Ascending aorta (tissue), 2 donors: ENCODE measurements at places on chromosomes 1 and 21. TPM values are rescaled to one million over a fixed set of nuclear protein-coding genes. Genes with fewer than 3 reads are reported as not detected.

GRCh38 chr1:107594536-107594935 lies 370.4 kb downstream of the VAV3 start:
- no peaks in the 10 kb centered on the region for H3K27me3 ChIP-seq
- H3K36me3 ChIP-seq, result no peaks in the 10 kb centered on the region
- no peaks in the 10 kb centered on the region for H3K4me1 ChIP-seq

- H3K27ac ChIP-seq, result no peak overlapping the region
- DNase-seq, result no peak
- H3K4me1 ChIP-seq, result no peaks in the 10 kb centered on the region
These were observed 29.0 kb downstream of the ACP6 start for GRCh38 chr1:147641291-147641690.

The ATP1A2 gene
- total RNA-seq, result 316 TPM

The SPATA45 gene
- not detected for total RNA-seq

The NFASC gene
- total RNA-seq, result 44.0 TPM

The AADACL4 gene
- total RNA-seq, result not detected

GRCh38 chr1:223622132-223622842 lies 43.2 kb downstream of the CAPN8 start:
- no peak overlapping the region for H3K4me3 ChIP-seq
- H3K27me3 ChIP-seq, result no peaks in the 10 kb centered on the region
- no peaks in the 10 kb centered on the region for H3K36me3 ChIP-seq
- H3K4me1 ChIP-seq, result no peaks in the 10 kb centered on the region
- no peak for DNase-seq

- no peak overlapping the region for H3K27ac ChIP-seq
- H3K27me3 ChIP-seq, result no peaks in the 10 kb centered on the region
- H3K36me3 ChIP-seq, result no peaks in the 10 kb centered on the region
- DNase-seq, result no peak
- H3K4me3 ChIP-seq, result no peak overlapping the region
These were observed 52.2 kb downstream of the KCNC4 start for GRCh38 chr1:110262296-110262695.

DNA sequence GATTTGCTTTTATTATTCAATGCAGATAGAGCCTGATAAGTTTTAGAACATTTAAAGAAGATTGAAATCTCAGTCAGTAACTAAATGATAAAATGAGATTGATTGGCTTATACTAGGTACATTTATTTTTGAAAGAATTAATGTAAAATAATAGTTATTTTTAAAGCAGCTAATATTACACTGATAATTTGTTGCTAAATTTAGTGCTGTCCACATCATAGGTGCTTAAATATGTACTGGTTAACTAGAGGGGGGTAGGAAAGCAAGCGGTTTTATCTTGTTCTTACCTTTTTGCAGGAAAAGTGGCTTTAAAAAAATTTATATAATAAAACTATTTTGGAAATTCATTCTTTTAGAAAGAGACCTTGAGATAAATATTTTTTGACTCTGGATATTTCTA lies 40.4 kb upstream of the RWDD3 start:
- no peak overlapping the region for H3K4me3 ChIP-seq
- H3K4me1 ChIP-seq, result no peaks in the 10 kb centered on the region
- DNase-seq, result no peak
- H3K27me3 ChIP-seq, result no peaks in the 10 kb centered on the region
- no peak overlapping the region for H3K27ac ChIP-seq

DNA sequence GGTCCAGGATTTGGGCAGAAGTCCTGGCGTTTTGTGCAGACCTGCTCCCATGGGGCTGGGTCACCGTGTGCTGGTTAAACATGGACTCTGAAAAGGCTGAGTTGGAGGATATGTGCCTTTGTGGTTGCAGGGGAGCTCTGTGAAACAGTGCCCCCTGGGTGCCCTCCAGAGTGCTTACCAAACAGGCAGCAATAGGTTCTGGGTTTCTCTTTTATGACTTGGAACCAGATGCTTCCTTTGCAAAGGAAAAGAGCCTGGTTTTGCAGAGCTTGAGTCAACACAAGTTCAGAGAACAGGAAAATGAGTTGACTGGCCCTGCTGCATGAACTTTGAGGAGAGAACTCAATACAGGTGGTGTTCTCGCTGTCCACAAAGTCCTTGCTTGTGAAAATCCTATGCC lies 288.9 kb downstream of the TM2D1 start:
- peaks cover 12% of the 10 kb centered on the region for H3K4me1 ChIP-seq
- H3K36me3 ChIP-seq, result no peaks in the 10 kb centered on the region
- no peak for DNase-seq
- no peak overlapping the region for H3K4me3 ChIP-seq
- no peaks in the 10 kb centered on the region for H3K27me3 ChIP-seq
- peak overlapping the region; percentile 65 for H3K27ac ChIP-seq

DNA sequence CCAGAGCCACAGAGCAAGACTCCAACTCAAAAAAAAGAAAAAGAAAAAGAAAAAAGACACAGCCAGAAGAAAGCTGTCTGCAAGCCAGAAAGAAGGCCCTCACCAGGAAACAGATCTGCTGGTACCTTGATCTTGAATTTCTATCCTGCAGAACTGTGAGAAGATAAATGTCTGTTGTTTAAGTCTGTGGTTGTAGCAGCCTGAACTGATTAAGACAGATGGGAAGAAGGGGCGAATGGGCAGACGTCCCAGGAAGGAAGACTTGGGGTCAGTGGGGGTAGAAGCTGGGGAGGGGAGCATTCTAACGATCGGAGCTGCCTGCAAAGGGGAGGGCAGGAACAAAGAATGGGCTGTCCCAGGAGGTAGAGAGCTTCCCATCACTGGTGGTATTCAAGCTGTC lies 6.3 kb downstream of the SLC2A7 start:
- H3K27ac ChIP-seq, result no peak overlapping the region
- no peaks in the 10 kb centered on the region for H3K27me3 ChIP-seq

- no peak overlapping the region for H3K4me3 ChIP-seq
- H3K4me1 ChIP-seq, result no peaks in the 10 kb centered on the region
- H3K36me3 ChIP-seq, result no peaks in the 10 kb centered on the region
- no peak for DNase-seq
- H3K27ac ChIP-seq, result no peak overlapping the region
These were observed 32.2 kb upstream of the GPR137B start for GRCh38 chr1:236110137-236110536.

DNA sequence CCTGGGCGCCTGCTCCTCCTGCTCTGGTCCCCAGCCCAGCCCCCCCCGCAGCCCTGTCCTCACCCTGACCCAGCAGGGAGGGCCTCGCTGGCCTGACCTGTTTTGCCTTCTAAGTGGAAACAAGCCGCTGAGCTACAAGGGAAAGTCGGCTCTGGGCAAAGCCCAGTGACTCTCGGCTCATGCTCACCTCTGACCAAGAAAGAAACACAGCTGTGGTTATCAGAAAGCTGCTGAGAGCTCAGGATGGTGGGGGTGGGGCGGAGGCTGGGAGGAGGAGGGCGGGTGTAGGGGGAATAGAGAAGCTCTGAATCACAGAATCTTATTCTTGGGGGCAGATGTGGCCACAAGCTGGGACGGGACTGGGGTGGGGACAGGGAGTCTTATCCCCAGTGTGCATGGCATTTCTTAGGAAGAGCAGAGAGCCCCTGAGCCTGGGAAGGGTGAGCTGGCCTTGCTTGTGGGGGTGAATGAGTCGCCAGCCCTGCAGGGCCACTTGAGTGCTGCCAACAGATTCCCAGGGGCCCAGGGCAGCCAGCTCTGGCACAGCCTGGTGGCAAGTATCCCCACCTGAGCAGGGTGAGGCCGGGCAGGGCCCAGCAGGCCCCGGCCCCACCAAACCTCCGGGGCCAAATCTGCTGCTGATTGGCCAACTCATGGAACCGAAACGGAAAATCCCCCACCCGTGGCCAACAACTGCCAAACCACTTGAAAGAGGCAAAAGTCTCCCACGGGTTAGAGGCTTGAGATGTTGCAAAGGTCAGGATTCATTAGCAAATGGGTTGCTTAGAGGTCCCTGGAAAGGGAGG lies 120.6 kb downstream of the SPSB1 start:
- peak overlapping the region; percentile 92 for H3K27ac ChIP-seq
- H3K4me1 ChIP-seq, result peaks cover 24% of the 10 kb centered on the region
- H3K27me3 ChIP-seq, result no peaks in the 10 kb centered on the region
- no peaks in the 10 kb centered on the region for H3K36me3 ChIP-seq

DNA sequence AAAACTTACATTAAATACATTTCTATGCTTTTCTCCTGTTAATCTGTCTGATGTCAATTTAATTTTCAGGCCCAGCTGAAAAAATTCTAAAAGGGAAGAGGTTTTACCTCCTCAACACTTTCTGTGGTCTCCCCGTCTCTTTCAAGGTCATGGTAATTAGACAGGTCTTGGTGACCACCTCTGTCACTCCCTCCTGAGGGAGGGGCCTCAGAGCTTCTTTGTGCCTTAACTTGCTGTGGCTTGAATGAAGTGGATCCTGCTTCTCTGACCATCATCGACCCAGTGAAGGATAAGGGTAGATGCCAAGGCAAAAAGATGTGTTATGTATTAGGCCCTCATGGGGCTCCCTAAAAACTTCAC lies 40.8 kb upstream of the OSBPL9 start:
- H3K27me3 ChIP-seq, result no peaks in the 10 kb centered on the region
- H3K4me1 ChIP-seq, result no peaks in the 10 kb centered on the region
- H3K4me3 ChIP-seq, result no peak overlapping the region

DNA sequence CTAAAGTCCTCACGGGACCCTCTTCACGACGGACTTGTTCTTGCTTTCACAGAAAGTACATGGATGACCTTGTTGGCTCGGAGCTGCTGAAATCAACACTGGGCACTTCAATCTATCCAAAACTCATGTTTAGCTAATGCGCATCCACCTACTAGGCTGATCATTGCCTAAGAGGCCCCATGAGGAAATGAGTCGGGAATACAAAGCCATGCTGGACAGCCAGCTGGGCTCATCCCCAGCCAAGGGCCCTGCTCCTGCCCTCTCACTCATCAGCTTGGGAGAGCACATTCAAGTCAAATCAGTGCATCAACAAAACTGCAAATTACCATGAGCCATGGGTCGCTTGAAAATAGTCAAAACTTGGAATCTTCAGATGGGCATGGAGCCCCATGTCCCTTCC lies 14.8 kb upstream of the HEYL start:
- H3K27me3 ChIP-seq, result no peaks in the 10 kb centered on the region
- H3K36me3 ChIP-seq, result no peaks in the 10 kb centered on the region
- no peak overlapping the region for H3K27ac ChIP-seq
- H3K4me1 ChIP-seq, result peaks cover 5% of the 10 kb centered on the region

DNA sequence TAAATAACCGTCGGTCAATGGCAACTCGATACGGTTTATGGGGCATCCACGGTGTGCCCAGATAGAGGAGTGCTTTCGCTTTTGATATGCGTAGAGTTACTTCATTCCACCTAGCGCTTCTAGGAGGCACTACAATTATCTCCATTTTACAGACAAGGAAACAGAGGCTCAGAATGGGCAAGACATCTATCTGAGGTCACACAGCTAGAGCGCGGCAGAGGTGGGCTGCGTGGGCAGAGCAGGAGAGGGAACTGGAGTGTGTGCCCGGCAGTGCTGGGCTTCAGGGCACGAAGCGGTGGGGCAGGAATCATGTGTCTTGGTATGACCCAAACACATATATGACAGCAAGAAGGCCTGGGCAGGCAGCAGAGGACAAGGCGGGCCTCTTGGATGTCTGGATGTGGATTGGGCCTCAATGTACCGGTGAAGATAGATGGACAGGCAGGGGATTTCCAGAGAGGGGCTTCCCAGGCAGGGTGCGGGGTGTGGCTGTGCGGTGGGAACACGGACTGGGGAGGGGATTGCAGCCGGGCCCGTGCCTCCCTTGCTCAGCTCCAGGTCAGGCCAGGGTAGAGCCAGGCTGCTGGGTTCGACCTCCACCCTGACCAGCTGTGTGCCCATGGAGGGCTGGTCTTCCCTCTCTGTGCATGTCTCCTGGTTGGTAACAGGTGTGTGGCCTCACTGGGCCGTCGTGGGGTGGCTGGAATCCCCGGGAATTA lies 21.2 kb downstream of the TP73 start:
- H3K4me1 ChIP-seq, result no peaks in the 10 kb centered on the region
- no peaks in the 10 kb centered on the region for H3K27me3 ChIP-seq
- no peak overlapping the region for H3K4me3 ChIP-seq
- H3K36me3 ChIP-seq, result no peaks in the 10 kb centered on the region
- no peak for DNase-seq

- no peaks in the 10 kb centered on the region for H3K36me3 ChIP-seq
- no peaks in the 10 kb centered on the region for H3K4me1 ChIP-seq
- no peaks in the 10 kb centered on the region for H3K27me3 ChIP-seq
- H3K4me3 ChIP-seq, result no peak overlapping the region
- no peak overlapping the region for H3K27ac ChIP-seq
These were observed 6.1 kb upstream of the PLA2G5 start for GRCh38 chr1:20063861-20064292.

GRCh38 chr1:230142608-230143210 lies 75.7 kb downstream of the GALNT2 start:
- no peak for DNase-seq
- no peaks in the 10 kb centered on the region for H3K27me3 ChIP-seq
- H3K27ac ChIP-seq, result no peak overlapping the region
- no peaks in the 10 kb centered on the region for H3K36me3 ChIP-seq
- peaks cover 14% of the 10 kb centered on the region for H3K4me1 ChIP-seq
- no peak overlapping the region for H3K4me3 ChIP-seq

DNA sequence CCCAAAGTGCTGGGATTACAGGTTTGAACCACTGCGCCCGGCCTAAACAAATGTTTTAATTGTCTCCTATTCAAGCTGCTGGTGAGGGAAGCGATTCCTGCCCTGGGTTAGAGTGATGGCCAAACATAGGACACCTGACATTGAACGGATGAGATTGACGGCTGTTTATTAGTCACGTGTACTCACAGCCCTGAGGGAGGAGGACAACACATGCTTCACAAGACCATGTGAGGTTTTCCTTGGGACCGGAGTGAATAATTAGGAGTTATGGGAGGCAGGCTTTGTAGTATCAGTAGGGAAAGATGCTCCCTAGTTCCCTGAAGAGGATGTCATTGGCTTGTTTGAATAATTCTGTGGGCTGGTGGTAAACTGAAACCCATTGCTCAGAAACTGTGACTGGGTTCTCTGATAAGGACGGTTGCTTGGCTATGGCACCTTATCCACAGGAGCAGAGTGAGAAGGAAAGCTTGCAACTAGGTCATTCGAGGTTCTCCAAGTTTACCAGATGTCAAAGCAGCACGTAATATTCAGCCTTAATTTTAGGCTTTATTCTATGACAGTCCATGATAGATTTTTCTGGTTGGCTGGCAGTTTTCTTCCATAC lies 245.8 kb downstream of the PLA2G4A start:
- no peaks in the 10 kb centered on the region for H3K36me3 ChIP-seq
- H3K27ac ChIP-seq, result no peak overlapping the region
- H3K27me3 ChIP-seq, result no peaks in the 10 kb centered on the region
- no peak overlapping the region for H3K4me3 ChIP-seq
- DNase-seq, result no peak
- no peaks in the 10 kb centered on the region for H3K4me1 ChIP-seq

- H3K36me3 ChIP-seq, result no peaks in the 10 kb centered on the region
- peak; percentile 54 for DNase-seq
- peak overlapping the region; percentile 81 for H3K27ac ChIP-seq
- no peaks in the 10 kb centered on the region for H3K27me3 ChIP-seq
- peak overlapping the region; percentile 42 for H3K4me3 ChIP-seq
These were observed 28.3 kb upstream of the RAB3GAP2 start for GRCh38 chr1:220300442-220301121.
